K562 (cell line): ENCODE measurements at places on chromosomes 7 and 10. TPM values are rescaled to one million over a fixed set of nuclear protein-coding genes. Genes with fewer than 3 reads are reported as not detected.

DNA sequence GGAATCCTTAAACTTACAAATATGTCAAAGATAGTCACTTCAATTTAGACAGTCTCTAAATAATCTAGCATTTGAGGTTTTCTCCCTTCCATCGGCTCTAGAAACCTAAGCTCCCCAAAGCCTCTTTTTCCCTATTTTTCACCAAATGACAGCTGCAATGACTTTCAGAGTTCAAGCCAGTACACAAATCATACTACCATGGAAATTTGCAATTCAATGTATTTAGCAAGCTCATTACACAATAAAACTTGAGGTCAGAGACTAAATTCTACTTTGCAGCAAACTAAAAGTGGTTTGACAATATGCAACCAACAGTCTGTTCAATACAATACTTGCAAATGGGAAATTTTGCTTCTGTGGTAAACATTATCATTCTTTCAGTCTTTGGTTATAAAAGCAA is 80.3 kb downstream of the SKIDA1 start:
- no peak for DNase-seq

DNA sequence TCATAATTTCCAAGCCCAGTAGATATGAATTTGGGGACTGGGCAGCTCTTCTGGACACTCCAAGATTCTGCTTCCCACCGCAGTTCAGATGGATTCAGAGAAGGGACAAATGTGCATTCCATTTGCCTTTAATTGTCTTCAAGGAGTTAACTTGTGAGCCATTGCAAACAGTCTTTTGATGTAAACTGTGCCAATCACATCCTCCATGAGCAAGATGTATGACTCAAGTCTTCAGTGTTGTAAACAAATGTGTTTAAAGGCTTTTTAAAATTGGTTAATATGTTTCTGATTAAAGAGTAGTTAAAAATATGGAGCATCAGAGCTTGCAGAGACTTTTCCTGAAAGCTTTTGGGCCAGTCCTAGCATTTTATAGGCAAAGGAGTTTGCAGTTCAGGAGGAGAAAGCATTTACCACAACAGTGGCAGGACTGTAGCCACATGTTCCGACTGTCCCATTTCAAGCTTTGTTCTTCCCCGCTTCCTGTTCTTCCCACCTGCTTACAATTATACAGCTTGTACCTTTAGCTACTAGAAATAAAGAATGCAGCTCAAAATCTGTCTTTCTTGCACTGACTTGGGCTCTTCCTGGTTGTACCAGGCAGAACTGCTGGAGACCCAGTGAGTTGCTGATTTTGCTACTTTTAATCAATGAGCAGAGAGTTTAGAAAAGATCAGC is 6.2 kb downstream of the SLC18A2 start:
- DNase-seq: no peak

DNA sequence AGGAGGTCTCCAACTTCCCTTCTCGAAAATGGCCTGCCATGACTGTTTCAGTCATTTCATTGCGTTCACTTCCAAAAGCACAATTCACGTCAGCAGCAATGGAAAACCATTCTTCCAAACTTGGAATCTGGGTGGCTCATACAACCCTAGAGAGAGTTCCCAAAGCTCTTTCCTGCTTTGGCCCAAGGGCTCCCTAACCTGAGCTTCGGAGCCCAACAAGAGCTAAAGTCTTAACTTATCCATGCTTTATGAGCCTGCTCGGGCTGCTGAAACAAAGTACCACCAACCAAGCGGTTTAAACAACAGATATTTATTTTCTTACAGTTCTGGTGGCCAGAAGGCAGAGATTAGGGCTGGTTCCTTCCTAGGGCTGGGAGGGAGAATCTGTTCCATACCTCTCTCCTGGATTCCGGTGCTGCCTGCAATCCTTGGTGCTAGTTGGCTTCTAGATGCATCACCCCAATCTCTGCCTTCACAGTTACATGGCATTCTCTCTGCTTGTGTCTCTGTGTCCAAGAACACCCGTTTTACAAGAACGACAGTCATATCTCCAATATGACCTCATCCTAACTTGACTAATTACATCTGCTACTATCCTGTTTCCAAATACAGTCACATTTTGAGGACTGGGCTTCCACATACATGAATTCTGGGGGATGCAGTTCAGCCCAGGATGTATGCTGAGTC is 33.5 kb downstream of the CAMK2B start:
- DNase-seq: no peak

- DNase-seq: peak; percentile 4
Observed at GRCh38 chr7:6649241-6649961, 12.3 kb downstream of the ZNF316 start.

DNA sequence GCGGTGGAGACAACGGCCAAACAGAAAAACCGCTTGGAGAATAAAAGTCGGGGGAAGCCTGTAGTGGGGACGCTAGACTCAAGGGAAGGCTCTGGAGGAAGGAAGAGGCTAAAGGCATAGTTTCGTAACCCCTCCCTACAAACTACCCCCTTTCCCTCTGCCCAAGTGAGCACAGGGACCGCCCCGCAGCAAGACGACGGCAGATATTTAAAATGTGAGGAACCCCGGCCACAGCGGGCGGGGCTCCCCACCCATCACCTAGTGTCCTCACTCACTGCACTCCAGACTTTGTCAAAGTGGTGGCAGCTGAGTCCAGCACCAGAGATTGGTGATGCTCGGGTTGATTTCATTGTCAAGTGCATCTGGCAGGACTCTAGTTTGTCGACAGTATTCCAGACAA is 69.1 kb downstream of the PRKAG2 start:
- no peak for DNase-seq

DNA sequence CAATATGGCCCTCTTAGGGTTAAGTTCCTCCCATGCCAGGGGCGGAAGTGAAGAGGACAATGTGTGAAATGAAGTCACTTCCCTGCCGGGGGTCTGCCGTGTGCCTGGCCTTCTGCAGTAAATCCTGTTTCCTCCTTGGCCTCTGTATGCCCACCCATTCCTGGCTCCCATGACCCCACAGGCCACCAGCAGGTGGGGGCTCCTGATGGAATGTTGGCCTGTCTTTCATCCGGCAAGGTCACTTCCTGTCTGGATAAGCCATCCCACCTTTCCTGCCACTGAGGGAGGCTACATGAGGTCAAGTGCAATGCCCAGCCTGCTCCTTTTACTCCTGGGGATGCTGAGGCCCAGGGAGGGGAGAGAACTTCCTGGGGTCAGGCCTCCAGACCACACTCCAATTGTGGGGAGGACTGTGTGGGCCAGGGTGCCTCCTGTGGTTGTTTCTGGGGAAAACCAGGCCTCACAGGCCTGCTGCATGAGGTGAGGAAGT is 22.3 kb downstream of the PALD1 start:
- DNase-seq: no peak

DNA sequence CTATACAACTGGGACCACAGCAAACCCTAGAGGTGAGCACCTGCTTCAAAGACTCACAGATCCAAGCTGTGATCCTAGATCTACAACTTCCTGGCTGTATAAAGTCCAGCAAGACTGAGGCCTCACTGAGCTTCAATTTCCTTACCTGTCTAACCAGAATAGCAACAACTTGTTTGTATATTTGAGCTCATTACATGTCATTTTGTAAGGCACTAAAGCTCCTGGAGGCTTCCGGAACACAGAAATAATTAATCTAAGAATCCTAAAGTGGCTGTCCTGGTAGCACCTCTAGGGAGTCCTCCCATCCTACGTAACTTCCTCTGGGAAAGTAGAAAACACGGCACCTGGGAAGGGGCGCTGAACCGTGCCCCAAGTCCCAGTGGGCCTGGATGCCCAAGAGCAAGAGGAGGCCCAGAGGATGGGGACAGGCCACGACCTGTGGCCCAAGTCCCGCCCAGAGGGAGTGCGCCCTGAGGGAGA is 39.4 kb downstream of the HK1 start:
- DNase-seq: no peak

DNA sequence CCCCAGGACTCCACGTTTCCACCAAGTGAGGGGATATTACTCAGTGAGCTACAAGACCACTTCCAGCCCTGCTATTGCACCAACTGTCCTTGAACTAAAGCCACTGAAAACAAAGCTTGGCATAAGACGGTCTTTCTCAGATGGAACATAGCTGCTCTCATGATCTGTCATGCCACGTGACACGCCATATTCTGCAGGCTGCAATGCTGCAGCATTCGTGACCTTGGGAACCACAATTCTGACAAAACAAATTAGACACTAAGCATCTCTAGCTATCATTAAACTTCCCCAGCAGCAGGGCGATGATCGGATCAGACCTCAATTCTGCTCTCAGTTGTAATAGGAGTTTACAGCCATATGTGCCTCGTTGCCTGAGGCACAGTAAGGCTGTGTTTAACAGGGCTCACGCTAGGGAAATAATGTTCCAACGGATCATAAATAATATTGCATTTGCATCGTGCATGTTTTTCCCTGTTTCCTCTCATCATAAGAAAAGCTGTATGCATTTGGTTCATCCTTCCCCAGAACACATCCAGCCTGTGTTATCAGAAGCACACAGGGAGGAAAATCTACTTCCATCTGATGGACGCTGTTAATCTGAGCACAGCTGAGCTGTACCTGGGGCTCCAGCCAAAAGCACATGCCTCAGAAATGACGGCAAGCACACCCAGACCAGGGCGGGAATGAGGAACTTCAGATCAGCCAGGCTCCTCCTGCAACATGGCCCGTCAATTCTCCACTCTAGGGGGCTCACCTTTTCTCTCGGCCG is 38.6 kb upstream of the CNPY1 start:
- DNase-seq: peak; percentile 56

GRCh38 chr7:28885771-28886170 is 72.4 kb downstream of the TRIL start:
- DNase-seq: no peak

DNA sequence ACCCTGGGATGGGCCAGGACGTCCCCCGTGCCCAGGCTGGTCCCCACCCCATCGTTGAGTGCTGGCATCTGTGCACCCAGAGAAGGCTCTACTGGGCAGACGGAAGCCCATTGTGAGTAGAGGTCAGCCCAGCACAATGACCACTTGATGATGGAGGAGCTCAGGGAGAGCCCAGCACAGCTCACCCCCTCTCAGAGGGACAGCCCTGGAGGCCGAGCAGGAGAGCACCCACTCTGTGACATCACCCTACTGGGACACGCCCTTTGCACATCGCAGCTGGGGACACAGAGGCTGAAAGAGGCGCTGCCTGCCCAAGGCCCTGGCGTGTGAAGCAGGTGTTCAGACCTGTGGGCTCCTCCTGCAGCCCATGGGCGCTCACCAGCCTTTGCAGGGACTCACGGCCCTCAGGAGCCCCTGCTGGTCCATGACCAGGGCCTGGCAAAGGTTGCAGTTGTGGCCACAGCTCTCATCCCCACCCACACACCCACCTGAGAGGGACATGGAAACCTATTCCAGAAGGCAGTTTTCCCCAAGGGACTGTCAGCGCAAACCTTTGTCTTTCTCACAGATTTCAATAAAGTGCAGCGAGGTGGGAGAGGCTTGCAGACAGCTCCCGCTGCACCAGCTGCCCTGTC is 67.2 kb upstream of the PPP2R2D start:
- DNase-seq: no peak

DNA sequence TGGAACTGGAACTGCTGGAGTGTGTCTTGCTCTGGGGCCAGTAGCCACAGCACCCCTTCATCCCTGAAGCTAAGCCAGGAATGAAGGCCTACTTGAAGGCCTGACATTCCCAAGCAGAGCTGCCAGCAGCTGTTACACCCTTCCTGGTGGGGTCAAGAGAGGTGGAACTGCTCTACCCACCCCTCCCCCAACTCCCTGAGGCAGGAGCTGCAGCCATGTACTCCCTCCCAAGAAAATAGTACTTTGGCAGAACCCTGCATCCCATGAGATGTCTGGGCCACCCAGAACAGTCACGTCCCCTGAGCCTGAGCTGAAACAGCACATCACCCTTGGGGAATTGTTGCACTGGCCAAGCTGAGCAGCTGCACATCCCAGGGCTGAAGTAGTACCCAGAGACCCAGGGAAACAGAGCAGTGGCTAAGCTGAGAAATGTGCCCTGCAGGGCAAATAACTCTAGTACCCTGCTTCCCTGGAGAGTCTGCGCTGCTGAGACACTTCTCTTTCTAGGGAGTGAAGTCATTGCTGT is 63.4 kb upstream of the PLA2G12B start:
- DNase-seq: no peak

The IFIT1B gene
- not detected in 2 replicates for polyA plus RNA-seq

The GPR26 gene
- not detected in 2 replicates for polyA plus RNA-seq

The LIPK gene
- not detected in 2 replicates for polyA plus RNA-seq

The CCZ1B gene
- polyA plus RNA-seq: 26.9 and 34.1 TPM in 2 replicates
